Activated CD4-positive, CD25-positive, alpha-beta regulatory T cell (primary cell): ENCODE measurements at places on chromosomes 4 and X.

DNA sequence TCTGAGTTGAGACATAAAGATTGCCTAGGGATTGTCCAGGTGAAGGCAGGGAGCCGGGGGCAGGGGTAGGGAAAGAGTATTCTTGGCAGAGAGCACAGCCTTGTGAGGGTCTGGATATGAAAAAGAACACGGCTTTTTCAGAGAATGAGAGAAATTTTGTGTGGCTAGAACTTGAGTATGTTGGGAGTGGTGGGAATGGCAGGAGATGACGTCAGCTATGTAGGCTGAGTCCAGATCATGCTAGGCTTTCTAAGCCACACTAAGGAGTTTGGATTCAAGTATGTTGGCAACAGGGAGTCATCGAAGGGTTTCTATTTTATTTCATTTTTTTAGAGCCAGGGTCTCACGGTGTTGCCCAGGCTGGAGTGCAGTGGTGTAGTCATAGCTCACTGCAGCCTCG is 40.0 kb downstream of the SH2D1A start:
- no peak for DNase-seq

- no peak for DNase-seq
These were observed 95.4 kb upstream of the PLAC1 start for GRCh38 chrX:134753718-134754008.

GRCh38 chr4:141802333-141802732 is 165.9 kb downstream of the IL15 start:
- no peak for DNase-seq

- DNase-seq, result peak; percentile 56
These were observed 41.7 kb downstream of the BCORL1 start for GRCh38 chrX:130024127-130024526.

DNA sequence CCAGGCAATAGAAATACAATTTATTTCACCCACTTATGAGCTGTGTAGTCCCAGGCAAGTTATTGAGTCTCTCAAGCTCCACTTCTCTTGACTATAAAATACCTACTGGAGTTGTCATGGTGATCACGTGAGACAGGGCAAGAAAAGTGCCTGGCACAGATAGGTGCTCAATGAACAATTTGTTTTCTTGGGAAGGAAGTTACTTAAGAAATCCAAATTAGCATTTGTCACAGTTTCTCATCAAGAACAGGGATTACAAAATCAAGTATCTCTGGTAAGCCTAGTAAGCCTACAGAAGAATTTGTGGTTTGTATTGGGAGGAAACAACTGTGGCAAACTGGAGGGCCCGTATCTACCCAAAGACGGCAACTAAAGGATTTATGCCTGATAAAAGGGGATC is 37.5 kb upstream of the RASGEF1B start:
- DNase-seq, result no peak

GRCh38 chr4:5412751-5413150 is 295.6 kb downstream of the EVC2 start:
- no peak for DNase-seq

- DNase-seq, result no peak
These were observed 257.2 kb downstream of the PDHA2 start for GRCh38 chr4:96097040-96097607.
